ENCODE measurements at places on chromosomes 12 and 14. TPM values are rescaled to one million over a fixed set of nuclear protein-coding genes. Genes with fewer than 3 reads are reported as not detected.

Gene NFE2
- not detected for total RNA-seq

Gene SALL2
- total RNA-seq = 0.64 TPM

Gene TEAD4
- total RNA-seq = 51.6 TPM

Gene LRRK2
- total RNA-seq = 1.6 TPM

Gene EGLN3
- total RNA-seq = 5.6 TPM

Gene ARG2
- 1.6 TPM for total RNA-seq

Gene BEGAIN
- 7.2 TPM for total RNA-seq
